ENCODE measurements at places on chromosomes 4 and X.

GRCh38 chr4:99091216-99091575 is 2.6 kb upstream of the ADH5 start:
- no peak for DNase-seq

DNA sequence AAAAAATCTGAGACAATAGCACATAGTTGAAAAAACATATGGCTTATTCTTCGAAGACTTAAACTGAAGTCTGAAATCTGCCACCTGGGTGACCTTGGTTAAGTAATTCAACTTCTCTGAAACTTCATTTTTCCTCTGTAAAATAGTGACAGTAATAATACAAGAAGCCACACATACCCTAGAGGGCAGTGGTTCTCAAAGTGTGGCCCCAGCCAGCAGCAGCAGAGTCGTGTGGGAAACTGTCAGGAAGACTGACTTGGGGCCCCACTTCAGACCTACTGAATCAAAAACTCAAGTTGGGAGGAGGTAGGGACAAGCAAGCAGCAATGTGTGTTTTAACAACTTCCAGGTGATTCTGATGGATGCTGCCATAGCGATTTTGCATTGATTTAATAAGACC is 249.9 kb downstream of the HNRNPD start:
- no peak for DNase-seq

- DNase-seq = no peak
These were observed 138.8 kb downstream of the TEX11 start for GRCh38 chrX:70769659-70770227.

GRCh38 chr4:38131371-38132091 is 171.3 kb downstream of the PTTG2 start:
- DNase-seq = no peak

DNA sequence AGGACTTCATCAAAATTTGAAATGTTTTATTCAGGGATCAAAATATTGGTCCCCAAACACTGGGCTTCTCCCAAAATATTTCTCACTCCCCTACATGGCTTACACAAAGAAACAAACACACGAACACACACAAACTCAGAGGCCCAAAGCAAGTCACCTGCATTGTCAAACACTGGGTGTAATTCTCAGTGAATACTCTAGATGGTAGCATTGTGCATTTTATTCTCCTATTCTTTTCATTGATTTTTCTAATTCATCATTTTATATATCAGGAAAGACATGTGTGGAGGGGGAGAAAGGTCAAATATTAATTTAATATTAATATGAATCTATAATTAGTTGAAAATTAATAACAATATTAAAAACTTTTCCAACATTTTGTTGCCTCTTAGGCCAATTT is 72.3 kb upstream of the TNMD start:
- DNase-seq = peak; percentile 4

- no peak for DNase-seq
These were observed 5.1 kb upstream of the ASMT start for GRCh38 chrX:1609762-1610161.

DNA sequence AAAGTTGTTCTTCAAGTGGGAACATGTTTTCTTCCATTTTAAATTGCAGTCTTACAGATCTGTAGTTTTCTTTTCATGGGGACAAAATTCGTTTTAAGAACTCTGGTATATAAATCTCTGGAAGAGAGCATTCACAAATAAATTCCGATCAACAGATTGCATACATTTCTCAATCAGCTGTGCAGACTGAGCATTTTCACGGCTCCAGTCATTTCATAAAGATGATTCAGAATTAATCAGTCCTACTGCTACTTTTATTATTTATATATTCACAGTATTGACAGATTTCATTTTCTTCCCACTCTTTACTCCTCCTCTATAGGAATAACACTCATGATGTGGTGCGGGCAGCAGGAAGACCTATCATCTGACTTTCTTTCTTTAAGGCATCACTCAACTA is 534.9 kb upstream of the FTHL17 start:
- DNase-seq = no peak

DNA sequence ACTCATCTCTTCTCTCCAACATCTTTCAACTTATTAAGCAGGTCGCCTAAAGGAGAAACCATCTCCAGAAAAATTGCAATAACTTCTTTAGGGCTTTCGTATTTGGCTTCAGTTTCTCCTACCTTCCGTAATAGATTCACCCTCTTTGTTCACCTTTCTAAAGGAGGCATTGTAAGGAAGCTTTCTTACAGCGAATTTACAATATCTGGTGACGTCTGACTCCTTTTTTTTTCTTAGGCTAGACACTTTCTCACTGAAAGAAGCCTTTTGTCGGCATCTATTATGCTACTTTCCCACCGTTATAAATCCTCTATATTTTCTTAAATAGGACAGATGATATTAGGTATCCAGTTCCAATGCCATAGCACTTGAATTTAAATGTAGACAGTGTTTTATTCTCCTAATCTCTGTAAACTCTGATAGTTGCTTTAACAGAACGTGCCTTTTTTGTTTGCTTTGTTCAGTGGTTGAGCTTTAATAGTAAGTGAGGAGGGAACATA is 302.4 kb downstream of the IL1RAPL1 start:
- no peak for DNase-seq

DNA sequence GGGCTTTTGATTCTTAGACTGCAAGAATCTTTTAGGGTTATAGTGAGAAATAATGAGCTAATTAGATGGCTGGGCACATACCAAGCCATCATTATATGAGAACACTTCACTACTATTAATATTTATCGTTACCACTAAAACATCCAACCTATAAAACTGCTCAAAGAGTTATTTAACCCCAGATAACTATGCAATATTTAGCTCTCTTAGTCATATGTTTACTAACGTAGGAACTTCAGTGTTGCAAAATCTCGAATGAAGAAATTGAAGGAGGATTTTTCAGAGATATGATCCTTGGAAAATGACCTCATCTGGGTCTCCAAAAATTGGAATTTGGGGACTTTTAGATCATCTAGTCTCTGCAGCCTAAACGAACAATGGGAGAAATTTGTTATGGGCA is 265.0 kb upstream of the RPS6KA3 start:
- no peak for DNase-seq

GRCh38 chrX:86192827-86193226 is 44.6 kb downstream of the DACH2 start:
- DNase-seq = no peak

DNA sequence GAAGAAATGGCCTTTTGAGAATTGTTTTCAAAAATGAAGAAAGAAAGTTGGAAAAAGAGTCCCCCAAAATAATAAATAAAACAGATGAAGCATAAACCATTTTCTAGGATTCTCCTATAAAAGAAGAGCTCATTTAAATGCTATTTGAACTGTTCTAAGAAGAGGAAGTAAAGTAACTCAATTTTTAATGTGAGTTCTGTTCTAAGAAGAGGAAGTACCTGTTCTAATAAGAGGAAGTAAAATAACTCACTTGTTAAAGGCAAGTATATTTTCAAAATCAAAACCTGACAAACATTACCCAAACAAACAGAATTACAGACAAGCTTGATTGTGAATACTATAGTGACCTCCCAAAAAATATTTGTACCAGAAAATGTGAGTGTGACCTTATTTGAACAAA is 1326.3 kb downstream of the C4orf33 start:
- DNase-seq = peak; percentile 69

- no peak for DNase-seq
These were observed 45.7 kb downstream of the ING2 start for GRCh38 chr4:183550345-183551093.

DNA sequence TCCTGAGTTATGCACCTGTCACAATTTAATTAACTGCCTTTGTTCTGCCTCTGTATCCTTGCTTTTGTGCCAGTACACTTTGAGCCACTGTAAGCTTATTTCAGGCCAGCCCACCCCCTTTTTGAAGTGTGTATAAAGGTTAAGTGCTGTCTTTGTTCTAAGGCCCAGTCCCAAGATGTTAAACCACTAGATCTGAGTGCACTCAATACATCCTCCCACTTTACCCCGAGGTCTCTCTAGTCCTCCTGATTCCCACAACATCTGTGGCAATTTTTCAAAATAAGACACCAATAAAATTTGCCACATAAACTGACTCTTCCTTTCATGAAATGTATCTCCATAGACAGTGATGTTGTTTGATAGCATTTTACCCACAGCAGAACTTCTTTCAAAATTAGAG is 124.1 kb upstream of the SPIN4 start:
- no peak for DNase-seq

GRCh38 chr4:113831457-113831856 is 69.9 kb upstream of the CAMK2D start:
- no peak for DNase-seq

DNA sequence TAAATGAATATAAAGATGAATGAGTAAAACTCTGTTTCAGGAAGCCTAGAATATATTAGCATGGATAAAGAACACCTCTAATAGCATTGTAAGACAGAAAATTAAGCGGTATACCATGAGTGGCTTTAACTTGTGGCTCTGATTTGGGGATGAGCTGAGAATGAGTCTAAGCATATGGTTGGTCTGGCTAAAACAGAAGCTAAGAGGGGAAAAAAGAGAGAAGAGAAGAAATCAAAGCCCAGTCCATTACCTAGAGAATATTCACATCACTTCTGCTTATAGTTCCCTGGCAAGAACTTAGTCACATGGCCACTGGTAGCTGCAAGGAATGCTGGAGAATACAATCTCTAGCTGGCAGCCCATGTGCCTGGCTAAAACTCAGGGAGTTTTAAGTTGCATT is 414.5 kb downstream of the PRDM5 start:
- DNase-seq = no peak

- no peak for DNase-seq
These were observed 86.8 kb upstream of the ETNPPL start for GRCh38 chr4:108849611-108850168.

DNA sequence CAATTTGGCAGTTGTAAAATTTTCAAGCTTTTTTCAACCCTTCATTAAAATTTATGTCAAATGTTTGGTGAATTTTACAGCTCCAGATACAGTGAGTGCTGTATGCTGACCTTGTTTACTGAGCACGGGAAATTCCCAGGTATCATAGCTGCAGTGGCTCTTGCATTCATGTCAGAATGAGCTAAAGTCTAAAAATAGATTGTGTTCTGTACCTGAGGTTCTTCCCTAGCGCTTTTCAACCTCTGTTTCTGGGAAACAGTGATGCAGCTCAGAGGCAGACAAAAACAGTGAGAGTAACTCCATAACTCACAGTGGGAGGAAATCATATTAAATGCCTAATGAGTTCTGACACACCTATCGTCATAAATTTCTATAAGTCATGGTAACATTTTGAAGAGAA is 393.8 kb upstream of the GNPDA2 start:
- no peak for DNase-seq

- DNase-seq = no peak
These were observed 110.6 kb upstream of the LIMCH1 start for GRCh38 chr4:41427306-41427882.

DNA sequence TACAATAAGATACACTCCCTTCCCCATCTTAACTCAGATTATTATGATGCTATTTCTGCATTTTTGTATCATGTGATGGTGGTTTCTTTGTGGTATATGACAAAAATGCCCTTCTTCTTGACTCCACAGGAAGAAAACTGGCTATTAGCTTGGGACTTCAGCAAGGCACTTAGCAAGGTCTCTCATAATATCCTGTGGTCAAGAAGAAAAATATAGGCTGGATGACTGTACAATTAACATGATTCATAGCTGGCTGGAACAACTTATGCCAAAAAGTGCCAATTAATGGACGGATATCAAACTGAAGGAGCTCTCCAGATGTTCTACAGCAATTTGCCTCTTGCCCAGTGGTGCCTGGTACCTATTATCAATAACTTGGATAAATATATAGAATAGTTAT is 2.3 kb upstream of the MID1IP1 start:
- no peak for DNase-seq

GRCh38 chr4:165537028-165537648 is 158.3 kb downstream of the CPE start:
- DNase-seq = peak; percentile 37

- no peak for DNase-seq
These were observed 23.9 kb downstream of the SLC39A8 start for GRCh38 chr4:102321260-102321995.

DNA sequence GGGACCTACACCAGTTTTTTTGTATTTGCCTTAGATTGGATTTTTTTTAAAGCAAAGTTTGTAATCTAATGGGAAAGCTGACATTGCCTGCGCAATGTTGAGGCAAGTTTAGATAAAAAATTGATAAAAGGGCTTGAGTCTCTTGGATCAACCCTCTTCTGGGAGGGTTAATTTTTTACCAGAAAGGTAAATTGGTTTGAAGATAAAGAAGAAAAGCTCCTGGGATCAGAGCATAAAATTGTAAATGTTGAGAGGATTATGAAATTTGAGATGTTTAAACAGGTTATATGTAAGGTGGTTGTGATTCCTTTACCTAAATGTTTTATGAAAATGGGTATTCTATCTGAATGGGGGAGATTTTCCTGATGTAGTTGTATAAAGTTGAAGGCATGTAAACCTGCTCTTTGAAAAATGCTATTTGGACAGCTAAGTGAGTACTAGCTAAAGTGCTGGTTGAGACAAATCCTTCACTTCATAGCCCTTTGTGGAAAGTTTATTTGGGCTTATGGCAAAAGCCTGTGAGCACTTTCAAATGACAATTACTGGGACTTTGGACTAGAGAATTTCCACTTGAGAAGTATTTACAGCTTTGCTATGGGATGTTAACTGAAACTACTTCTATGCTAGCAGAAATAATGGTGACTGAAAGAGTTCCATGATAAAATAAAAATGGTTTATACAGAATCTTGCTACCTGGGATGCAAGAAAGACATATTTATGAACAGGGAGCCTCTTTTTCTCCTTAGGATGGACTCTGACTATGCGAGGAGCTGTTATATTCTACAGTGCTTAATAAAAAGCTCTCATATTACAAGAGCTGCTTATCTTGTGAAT is 56.2 kb downstream of the UGT2B10 start:
- DNase-seq = no peak

DNA sequence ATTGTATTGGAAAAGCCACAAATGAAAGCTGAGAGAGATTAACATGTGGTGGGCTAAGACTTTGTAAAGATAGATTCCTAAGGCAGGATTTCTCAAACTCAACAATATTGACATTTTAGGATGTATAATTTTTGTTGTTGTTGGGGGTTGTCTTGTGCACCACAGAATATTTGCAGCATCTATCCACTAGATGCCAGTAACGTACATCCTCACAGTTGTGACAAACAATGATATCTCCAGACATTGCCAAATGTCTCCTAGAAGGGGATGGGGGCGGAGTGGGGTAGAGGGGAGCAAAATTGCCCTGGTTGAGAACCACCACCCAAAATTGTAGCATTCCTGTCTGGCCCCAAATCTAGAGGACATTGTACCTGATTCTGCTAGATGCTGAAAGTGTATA is 14.7 kb upstream of the CBR4 start:
- DNase-seq = peak; percentile 19

DNA sequence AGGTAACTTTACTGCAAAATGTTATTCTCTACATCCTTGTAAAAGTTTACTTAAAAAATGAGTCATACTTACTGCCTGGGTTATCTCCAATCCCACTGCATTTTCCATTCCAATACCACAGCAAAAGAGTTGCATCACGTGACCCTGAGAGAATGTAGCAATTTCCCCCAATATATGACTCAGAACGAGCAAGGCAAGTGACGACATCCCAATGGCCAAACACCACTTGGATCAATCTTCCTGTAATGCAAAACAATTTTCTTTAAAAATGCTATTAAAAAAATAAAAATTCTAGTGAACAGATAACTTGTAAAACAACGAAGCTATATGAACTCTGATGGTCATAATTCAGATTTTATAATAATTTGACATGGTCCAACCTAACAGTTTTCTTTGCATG is 224.3 kb downstream of the DCLK2 start:
- peak; percentile 80 for DNase-seq
